ENCODE measurements at places on chromosomes 16 and 17.

DNA sequence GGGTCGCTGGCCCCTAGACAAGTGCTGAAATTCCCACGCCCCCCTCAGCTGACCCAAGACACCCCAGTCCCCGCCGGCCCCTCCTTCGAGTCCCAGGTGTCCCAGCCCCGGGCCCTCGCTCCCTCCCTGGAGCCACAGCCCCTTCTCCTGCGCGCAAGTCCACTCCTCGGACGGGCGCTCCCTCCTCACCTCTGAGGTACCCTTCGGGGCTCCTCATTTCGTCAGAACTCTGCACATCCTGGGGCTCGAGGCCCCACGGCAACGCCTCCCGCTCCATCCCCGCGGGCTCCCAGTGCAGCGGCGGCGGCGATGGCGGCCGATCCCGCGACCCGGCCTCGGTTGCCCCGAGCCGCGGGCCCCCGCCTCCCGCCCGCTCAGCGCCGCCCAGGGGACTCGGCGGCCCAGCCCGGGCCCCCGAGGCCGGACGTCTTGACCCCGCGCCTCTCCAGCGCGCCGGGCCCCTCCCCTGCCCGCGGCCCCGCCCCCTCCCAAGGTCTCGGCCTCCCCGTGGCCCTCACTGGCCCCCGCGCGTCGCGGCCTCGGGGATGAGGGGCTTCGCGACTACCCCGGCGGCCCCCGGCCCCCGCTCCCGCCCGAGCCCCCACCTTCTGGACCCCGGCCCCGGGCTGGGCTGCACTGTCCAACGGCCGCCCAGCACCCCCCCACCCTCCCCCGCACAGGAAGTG, at the start of gene ZNF768:
ZNF768 (minus strand) TSS at position 430 of the 686 bp plus-strand sequence; CDS start at position 277, 153 bp downstream.
- DNase-seq = peak; percentile 32

GRCh38 chr17:39360537-39360936, 40.9 kb downstream of the FBXL20 start:
- no peak for DNase-seq

- peak; percentile 26 for DNase-seq
Measured at GRCh38 chr17:40547079-40547784, 18.0 kb downstream of the CCR7 start.

GRCh38 chr16:4488499-4488967, 12.3 kb downstream of the HMOX2 start:
- DNase-seq = no peak

DNA sequence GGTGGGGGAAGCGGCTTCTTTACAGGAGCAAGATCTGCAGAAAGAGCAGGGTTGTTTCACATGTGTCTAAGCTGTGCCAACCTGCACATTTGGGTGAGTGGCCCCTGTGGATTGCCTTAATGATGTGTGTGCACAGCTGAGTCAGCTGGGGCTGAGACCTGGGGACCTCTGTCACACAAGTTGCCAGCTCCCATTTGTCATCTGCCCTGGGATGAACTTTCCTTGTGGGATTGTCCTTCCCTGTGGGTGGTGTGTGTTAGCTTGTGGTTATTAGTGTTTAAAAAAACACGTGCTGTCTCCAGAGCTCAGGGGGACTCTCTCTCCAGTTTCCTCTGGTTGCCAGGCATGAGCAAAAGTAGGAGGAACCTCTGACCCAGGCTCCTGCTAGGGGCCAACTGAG, 400.5 kb upstream of the CCL2 start:
- no peak for DNase-seq

DNA sequence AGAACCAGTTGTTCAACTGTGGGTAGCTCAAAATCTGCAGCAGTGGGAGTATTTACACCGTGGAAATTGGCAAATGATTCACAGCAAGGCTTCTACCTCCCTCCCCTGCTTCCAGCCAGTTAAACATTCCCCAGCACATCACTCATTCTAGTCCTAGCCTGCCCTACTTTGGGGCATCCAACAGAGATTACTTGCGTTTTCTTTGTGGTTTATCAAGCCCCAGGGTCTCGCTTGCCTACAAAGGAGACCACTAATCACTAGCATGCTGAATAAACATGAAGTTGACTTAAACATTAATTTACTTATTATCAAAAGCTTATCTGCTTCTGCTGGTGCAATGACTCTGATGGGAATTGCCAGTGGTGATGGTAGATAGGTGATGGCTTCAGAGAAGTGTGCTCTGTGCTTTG, 94.5 kb downstream of the MARF1 start:
- no peak for DNase-seq

GRCh38 chr17:29378500-29378899, 11.7 kb upstream of the TAOK1 start:
- no peak for DNase-seq

DNA sequence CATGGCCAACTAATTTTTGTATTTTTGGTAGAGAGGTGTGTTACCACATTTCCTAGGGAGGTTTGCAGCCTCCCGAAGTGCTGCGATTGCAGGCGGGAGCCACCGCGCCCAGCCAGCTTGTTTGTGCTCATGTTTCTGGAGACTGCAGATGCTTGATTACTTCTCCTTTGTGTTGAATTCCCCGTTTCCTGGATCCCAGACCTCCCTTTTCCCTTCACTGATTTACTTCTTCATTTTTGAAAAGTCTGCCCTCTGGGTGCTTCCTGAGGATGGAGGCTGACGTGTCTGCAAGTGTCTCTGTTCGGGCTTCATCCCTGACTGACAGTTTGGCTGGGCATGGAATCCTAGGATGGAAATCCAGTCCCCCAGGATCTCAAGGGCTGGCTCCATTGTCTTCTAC, 7.0 kb upstream of the TRIM47 start:
- DNase-seq = no peak

DNA sequence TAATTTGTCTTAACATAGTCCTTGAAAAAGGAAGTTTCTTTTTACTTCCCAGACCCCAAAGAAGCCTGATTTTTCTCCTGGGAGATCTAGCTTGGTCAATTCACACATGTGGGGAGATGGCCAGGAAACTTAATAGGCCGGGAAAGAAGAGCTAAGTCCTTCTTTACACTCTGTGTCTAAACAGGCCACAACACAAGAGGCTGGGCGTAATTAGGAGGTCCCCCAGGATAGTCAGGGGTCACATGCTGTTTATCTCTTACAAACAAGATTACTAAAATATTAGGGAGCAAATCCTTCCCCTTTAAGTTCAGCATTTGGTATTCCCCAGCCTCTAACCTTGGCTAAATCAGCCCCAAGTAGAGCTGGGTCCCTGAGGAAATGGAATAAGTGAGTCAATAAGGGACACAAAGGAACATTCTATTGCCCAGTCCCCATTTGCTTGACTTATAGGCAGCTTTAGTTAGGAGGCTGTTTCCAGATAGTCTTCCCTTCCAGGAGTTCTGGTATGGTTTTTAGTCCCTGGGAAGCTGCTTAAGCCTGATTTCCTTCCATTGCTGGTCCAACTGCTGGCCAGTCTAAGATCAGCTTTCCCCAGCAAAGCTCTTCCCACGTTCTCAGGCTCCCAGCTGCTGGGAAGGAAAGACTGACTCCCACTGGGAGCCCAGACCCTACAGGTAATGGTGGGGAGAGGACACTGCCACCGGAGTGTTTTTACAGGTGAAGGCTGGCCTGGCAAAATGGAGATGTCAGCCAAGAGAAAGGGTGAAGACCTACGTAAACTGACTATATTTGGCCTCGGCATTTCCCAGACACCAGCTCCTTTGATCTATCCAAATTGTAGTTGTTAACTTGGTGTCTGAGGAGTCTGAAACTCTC, 14.1 kb upstream of the HOXB9 start:
- no peak for DNase-seq

GRCh38 chr16:73717266-73717974, 579.2 kb upstream of the PSMD7 start:
- DNase-seq = no peak

DNA sequence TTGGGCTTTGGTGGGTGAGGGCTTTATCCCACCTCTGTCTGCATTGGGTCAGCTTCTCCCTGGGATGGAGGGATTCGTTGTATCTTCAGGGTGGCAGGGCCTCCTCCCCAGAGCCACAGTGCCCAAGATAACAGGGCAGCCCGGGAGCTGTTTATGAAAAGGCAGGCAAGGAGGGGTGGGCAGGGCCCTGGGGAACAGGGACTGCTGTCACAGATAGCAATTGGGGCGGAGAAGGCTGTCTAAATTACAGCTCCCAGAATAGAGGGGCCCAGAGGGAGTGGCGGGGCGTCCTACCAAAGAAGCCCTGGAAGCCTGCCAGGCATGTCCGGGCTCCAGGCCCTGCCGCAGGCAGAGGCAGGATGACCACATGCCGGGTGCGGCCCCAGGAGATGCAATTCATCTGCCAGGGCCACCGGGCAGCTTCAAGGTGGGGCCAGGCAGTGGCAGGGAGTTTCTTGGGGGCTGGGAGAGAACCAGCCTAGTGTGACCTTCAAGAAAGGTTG, 18.8 kb upstream of the PHOSPHO1 start:
- no peak for DNase-seq

DNA sequence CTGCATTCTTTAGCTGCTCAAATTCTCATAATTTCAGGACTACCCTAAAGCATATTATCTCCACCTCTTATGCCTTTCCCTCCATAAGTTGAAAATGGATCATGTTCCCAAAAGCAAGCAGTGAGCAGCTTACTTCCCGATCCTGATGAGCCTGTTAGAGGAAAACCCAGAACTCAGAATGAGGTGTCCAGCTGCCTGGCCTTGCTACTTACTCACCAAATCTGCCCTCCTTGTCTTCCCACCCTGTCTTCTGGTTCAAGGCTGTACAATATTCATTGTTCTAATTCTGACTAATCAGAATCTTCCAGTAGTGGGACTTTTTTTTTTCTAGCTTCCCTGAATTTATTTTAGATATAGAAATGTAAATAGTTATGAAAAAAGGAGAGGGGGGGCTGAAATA, 10.8 kb downstream of the LYRM1 start:
- no peak for DNase-seq

GRCh38 chr16:17270111-17270510, 200.6 kb downstream of the XYLT1 start:
- no peak for DNase-seq

- DNase-seq = no peak
Measured at GRCh38 chr16:20359997-20360396, 7.5 kb upstream of the UMOD start.

DNA sequence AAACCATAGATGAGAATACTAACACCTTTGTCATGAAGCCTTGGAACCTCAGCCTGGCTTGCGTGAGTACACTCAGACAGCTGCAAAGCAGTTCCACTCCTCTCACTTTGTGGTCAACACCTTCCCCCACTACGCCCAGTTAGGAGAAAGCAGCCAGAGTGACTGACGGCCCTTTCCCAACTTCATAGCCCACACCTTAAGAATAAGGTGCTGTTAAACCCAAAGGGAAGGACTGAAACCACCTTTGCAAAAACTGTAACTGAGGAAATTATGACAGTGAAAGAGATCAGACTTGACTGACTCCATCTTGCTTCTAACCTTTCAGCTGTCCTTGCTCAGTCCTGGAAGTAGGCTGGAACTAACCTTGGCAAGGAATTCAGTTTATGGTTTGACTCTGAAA, 13.7 kb downstream of the N4BP1 start:
- DNase-seq = peak; percentile 31

DNA sequence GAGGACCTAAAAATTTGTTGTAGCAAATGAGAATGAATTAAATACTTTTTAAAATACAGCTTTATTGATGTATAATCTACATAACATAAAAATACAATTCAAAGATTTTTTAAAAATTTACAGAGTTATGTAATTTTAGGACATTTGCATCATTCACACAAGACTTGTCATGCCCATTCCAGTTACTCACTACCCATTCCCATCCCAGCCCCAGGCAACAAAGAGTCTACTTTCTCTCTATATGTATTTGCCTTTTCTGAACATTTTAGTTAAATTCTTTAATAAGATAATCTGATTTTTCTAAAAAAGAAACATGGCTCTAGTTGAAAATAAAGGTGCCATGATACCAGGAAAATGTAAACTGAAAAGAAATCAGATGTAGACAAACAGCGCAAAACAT, 354.2 kb downstream of the PMP22 start:
- no peak for DNase-seq

DNA sequence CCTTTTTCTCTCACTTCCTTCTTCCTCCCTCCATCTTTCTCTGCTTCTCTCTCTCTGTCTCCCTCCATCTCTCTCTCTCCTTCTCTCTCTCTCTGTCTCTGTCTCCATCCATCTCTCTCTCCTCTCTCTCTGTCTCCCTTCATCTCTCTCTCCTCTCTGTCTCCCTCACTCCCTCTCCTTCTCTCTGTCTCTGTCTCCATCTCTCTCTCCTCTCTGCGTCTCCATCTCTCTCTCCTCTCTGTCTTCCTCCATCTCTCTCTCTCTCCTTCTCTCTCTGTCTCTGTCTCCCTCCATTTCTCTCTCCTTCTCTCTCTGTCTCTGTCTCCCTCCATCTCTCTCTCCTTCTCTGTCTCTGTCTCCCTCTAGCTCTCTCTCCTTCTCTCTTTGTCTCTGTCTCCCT, 194.1 kb downstream of the GSG1L start:
- no peak for DNase-seq

- DNase-seq = no peak
Measured at GRCh38 chr17:30253312-30253711, 17.8 kb upstream of the SLC6A4 start.

Data from activated T-helper 9 cell treated with anti-CD3 and anti-CD28 coated beads, Interleukin-2, amount 50 U/mL, for 16 hours (primary cell).